Activated naive CD4-positive, alpha-beta T cell treated with anti-CD3 and anti-CD28 coated beads, Interleukin-2, amount 50 U/mL, for 16 hours (primary cell): ENCODE measurements at places on chromosomes 7 and 10.

DNA sequence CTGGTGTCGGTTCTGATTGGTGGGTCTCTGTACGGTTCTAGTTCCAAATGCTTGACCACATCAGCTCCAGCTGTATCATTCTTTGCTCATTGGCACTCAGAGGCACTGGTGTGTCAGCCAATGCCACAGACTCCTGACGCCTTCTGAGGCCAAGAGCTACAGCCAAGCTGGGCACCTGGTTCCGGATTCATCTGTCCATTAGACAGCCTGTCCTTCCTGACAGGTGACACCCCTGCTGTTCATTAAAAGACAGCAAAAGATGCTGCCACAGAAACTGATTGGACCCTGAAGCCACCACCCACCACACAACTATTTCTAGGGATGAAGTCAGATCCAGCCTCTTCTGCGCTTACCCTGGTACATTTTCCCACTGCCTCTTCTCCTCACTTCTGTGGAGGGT, 35.6 kb downstream of the COL13A1 start:
- no peak for DNase-seq

GRCh38 chr7:577741-578370, 58.2 kb upstream of the PDGFA start:
- DNase-seq = no peak

GRCh38 chr7:80208700-80209099, 74.1 kb downstream of the GNAI1 start:
- DNase-seq = no peak

DNA sequence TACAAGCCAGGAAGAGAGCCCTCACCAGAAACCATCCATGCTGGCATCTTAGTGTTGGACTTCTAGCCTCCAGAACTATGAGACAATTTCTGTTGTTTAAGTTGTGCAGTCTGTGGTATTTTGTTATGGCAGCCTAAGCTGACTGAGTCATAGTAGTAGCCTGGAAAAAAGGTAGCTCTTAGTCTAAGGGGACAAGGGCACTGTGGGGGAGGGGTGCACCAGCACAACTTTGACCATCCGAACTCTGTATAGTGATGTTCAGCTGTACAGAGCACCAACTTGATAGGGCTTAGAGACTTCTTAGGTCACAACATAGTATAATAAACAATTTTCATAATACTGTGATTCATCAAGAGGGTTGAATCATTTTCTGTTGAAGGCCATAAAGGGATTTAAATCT, 14.3 kb downstream of the EIF4EBP2 start:
- DNase-seq = no peak

DNA sequence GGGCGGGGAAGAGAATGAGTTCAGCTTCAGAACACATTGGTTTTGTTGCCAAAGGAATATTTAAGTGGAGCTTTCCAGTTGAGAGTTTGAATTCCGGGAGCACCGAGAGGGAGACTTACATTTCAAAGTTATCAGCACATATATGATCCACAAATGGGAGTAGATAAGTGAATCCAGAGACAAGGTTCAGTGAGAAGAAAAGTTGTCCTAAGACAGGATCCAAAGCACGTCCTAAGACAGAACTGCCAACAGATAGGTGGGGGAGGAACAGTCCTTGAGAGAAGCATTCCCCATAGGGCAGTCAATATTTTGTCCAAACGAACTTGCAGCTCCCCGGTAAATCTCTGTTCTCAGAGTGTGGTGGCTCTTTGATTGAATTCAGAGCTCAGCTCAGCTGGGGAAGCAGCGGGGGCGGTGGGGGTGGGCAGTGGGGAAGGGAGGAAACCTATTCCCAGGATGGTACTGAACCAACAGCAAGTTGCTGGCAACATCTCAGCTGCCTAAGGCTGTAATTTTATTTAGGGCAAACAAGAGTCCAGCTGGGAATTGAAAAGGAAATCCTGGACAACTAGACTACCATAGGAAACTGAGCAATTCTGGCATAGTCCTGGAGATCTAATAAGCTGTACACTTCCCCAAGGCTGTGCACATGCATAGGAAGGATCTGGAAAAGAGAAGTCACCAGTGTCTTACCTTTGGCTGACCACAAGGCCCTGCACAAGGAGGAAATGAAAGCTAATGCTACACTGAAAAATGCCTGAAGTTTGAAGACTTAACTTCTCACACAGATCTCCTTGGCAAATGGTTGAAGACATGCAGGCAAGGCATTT, 94.2 kb upstream of the CXCL12 start:
- no peak for DNase-seq

DNA sequence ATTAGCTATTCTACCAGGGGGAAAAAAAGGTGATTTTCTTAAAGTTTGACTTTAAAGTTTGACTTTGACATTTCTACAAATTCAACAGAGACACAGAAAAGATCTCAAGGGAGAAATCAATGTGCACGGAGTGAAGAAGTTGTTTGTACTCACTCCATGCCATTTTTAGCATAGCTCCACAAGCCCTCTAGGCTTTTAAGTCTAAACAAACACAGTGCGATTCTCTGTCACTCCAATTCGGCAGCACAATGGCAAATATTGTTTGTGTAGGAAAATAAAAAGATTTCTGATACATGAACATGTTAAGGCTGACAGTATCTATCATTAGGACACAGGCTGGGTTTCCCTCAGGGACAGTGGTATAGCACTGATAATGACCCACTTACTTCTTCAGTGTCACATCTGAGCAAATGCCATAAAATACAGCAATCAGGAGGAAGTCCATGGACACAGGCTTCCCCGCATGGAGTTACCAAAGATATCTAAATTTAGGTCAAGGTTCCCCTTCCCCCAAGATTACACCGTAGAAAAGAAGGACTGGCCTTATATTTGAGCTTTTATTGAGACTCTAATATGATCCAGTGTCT, 28.0 kb downstream of the GSAP start:
- DNase-seq = no peak

- no peak for DNase-seq
Observed at GRCh38 chr10:8454357-8454756, 399.9 kb downstream of the GATA3 start.

GRCh38 chr10:69043931-69044531, 43.9 kb upstream of the SRGN start:
- no peak for DNase-seq

DNA sequence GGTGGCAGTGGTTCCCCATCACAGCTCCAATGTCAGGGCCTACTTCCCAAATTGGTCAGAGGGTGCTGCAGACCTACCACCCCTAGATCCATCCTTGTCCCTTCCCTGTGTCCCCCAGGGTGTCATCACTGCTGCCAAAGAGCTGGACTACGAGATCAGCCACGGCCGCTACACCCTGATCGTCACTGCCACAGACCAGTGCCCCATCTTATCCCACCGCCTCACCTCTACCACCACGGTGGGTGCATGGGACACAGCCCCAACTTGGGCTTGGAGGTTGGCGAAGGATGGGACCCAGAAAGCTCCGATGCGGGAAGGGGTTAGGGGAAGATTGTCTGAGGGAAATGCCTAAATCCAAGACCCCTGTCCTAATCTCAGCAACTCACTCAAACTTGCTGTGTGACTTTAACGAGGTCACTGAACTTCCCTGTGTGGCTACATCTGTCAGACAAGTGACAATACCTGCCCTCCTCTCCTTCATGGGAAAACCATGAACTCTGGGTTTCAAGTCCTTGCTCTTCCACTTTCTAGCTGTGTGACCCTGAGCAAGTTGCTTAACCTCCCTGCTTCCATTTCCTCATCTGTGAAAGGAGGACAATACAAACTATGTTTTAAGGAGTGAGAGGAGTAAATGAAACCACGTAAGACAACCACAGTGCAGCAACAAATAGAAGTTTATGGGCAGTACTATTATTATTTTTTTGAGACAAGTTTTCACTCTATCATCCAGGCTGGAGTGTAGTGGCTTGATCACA, 4.9 kb upstream of the VSIR start:
- DNase-seq = no peak

- no peak for DNase-seq
Observed at GRCh38 chr7:77910124-77910523, 111.6 kb downstream of the PHTF2 start.

DNA sequence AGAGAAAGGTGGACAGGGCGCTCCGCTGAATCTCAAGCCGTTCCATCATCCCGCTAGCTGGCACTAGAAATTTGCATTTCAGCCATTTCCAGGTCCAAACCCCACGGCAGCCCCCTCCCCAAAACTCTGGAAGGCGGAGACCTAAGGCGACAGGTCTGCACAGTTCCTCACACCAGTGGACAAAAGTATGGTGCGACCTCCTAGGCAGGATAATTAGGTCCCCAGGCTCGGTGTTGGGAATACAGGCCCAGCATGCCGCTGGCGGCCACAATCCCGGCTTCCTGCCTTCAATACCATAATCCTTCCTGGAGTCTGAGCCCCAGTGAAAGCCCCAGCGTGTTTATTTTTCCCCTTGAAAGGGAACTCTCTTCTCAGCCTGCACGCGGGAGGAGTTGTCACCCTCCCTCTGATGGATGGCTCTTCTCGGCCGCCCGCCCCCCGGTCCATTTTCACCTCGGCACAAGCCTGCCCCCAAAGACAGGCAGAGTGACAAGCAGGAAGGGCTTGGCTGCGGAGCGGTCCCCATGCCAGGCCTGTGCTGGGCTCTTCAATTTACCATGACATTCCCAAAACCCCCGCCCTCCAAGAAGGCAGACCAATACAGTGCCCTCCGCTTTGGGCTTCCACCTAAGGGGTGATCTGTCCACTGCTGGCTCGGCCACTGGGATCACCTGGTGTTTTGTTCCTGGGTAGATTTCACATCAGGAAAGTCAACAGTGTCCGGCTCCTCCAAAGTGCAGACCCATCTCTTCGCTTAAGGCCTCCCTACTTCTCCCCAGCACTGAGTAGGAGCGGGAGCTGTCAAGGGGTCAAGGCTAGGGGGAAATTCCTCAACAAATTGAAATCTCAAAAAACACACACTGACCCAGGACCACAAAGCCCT, 2.2 kb downstream of the FGFR2 start:
- DNase-seq = no peak
